Left renal cortex interstitium (tissue), 4 donors: ENCODE measurements at places on chromosomes 11 and 22. TPM values are rescaled to one million over a fixed set of nuclear protein-coding genes. Genes with fewer than 3 reads are reported as not detected.

DNA sequence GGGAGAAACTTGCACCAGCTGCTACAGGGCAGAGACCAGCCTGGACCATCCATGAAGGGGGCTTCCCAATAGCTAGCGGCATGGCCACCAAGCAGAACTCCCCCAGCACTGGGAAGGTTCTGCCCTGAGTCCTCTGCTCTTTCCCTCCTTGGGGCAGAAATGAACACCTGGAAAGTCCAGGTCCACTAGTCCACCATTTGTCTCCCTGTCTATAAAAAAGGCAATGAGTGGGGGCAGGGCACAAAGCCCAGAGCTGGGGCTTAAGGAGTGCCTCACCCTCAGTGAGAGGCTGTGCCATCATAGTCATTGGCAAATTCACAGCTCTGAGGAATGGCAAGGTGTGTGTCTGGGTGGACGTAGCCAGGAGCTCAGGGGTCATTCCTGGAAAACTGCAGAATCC lies 420.3 kb downstream of the SOX6 start:
- DNase-seq: no peak

CTSF gene
- 99.3 TPM for polyA plus RNA-seq

- no peak for DNase-seq
These were observed 24.9 kb upstream of the CBX7 start for GRCh38 chr22:39177456-39177775.

- no peak for DNase-seq
These were observed 118.8 kb downstream of the INSC start for GRCh38 chr11:15233371-15234165.

GRCh38 chr11:17974246-17974645 lies 38.6 kb downstream of the SERGEF start:
- DNase-seq: no peak

DNA sequence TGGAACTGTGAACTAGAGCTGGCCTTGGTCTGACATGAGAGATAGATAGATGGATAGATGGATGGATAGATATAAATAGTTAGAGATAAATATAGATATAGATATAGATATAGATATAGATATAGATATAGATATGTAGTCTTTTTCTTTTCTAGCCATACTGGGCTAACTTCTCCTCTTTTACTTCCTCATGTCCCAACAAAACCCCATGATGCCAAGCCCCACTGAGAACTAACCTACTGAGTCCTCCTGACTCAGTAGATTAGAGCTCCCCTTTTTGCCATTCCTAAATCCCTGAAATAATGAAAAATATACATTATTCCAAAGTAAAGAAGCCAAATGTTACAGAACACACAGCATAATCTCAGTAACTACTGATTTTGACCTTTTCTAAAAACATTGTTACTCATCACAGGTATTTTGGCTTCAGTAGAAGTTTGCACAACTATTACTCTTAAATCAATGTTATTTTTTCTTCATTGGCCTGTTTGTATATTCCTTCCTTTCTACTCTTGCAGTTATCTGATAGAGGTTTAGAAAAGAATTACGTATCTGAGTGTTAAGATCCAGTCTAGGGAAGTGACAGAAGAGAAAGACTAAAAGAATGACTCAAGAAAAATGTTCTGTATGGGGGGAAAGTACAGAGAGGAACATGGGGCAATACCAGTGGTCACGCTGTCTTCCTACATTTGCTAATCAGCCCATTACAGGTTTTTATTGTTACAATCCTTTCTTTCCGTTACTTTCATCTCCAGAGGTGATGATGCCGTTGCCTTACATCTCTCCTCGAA lies 6.0 kb upstream of the OR10D3 start:
- no peak for DNase-seq

GRCh38 chr11:11265994-11266606 lies 87.0 kb downstream of the CSNK2A3 start:
- no peak for DNase-seq

DNA sequence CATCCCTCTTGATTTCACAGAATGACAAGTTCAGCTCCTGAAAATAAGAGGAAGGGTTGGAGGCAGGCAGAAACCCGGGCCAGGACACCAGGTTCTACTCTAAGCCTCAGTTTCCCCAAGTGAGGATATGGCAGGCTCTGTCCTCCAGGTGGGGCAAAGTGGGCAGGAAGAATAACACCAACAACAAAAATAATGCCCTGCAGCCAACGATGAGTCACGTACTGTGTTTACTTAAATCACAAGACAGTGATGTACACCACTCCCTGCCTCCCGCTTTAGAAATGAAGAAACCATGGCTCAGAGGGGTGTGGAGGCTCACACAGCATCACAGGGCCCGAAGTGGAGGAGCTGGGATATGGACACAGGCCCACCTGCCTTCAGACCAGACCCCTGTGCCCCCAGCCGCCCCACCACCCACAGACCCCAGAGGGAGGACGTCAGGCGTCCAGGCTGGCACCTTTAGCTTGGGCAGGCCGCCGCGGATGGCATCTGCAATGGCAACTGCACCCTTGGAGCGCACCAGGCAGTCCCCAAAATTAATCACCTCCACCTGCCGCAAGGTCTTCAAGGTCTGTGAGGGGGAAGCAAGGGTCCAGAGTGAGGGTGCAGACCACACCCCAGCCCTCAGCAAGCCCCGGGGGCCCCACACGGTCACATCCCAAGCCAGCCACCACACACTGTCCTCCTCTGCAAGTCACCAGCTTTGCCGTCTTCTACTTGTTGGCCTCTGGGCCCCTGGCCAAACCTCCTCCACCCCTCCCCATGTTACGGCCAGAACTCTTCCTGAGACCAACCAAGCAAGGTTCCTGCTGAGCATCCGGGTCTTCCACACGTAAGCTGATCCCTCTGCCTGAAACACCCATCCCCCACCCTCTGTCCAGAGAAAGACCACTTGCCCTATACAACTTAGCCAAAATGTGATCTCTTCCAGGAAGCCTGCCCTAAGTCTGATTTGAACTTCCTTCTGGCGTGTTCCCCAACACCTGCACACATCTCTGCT lies 15.8 kb upstream of the CHADL start:
- DNase-seq: no peak

DNA sequence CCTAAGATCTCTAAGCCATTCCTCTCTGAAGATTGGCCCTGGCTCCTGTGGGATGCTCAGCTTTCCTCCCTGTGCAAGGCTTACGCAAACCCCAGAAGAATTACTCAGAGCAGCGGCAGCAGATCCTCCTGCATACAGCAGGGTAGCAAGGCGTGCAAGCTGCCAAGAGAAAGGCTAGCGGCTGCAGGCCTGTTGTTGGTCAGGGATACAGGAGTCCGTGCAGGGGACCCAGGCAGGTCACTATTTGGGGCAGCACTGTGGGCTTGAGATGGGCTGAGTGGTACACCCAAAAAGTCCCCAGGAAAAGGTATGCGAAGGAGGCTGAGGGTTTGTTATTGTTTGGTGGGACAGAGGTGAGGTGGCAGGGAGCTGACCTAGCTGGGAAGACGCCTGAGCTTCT lies 1.5 kb downstream of the GLB1L2 start:
- DNase-seq: no peak

DNA sequence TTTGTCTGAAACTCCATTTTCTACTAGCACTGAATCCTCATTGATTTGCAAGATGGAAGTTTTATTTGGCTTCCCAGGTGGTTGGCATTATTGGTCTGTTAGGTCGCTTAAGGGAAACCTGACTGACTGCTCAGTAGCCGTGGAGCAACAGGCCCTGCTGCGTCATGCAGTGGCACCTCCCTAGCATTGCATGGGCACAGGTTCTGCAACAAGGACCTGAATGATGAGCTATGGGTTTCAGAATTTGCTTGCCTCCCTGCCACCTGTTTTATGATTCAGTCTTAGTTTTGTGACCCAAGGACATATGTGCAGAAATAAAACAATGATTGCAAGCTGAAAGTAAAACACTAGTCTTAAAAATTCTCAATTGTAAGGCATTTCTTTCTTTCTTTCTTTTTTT lies 128.5 kb downstream of the SLC1A2 start:
- DNase-seq: no peak

DNA sequence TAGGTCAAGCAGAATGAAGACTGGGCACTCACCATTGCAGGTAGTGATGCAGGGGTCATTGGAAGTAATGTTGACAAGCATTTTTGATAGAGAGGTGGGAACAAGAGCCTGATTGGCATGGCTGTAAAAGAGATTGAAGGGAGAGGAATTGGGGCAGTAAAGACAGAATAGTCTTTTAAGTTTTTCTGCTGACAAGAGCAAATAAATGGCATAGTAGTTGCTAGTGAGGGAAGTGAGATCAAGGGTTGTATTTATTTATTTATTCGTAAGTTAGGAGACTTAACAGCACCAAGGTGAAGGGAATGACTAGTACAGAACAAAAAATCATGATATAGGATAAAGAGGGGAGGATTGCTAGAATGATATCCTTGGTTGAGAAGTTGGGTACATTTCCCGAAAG lies 11.0 kb downstream of the SYT9 start:
- no peak for DNase-seq

- no peak for DNase-seq
These were observed 36.6 kb downstream of the RPS6KA4 start for GRCh38 chr11:64395545-64396078.

SIK3 gene
- 44.4 TPM for polyA plus RNA-seq

TRIM49 gene
- not detected for polyA plus RNA-seq

C22orf42 gene
- polyA plus RNA-seq: not detected

HBE1 gene
- 3.6 TPM for polyA plus RNA-seq

GRCh38 chr22:19395276-19395675 lies 36.3 kb downstream of the HIRA start:
- no peak for DNase-seq

SERPIND1 gene
- polyA plus RNA-seq: 2.8 TPM

DNA sequence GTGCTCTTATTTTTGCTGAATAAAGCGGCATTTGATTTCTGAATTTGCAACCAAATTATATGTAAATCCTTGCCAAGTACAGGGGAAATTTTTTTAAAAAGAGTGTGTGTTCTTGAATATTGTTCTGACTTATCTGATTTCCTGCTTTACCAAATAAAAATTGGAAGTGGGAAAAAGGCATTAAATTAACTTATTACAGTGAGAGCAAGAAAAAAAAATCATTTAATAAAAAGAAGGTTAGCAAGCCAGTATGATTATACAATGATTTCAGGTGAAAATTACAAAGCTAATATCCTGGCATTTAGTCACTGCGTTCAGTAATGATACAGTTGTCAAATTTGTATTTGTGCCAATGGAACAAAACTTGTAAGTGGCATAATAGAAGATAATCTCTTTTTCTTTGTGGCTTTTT lies 82.1 kb upstream of the PPARA start:
- no peak for DNase-seq

DNA sequence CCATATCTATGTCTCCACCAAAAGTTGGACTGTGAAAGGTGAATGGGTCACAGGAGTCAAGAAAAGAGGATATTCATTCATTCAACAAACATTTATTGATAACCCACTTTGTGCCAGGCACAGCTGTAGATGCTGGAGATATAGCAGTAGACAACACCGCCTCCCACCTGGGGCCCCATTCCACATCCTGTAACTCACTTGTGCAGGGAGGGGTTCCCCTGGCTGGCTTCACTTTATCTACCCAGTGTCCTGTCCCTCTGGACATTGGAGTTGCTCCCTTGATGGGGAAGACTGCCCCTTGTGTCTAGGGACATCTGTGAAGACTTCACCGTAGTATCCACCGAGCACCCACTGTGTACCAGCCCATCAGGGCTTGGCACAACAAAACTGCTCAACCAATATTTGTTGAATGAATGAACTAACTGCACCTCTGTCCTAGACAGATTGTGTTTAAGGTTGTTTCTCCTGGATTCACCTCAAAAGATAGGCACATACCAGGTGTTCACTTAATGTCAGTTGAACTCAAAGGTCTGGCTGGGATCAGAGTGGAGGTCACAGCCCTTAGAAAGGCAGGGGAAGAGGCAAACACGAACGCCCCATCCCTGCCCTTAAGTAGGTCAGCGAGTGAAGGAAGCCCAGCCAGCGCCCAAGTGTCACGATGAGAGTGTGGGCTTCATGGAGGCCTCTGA lies 1.4 kb upstream of the OVOL1 start:
- DNase-seq: no peak

- DNase-seq: no peak
These were observed 96.1 kb downstream of the CD44 start for GRCh38 chr11:35235157-35235468.

DNA sequence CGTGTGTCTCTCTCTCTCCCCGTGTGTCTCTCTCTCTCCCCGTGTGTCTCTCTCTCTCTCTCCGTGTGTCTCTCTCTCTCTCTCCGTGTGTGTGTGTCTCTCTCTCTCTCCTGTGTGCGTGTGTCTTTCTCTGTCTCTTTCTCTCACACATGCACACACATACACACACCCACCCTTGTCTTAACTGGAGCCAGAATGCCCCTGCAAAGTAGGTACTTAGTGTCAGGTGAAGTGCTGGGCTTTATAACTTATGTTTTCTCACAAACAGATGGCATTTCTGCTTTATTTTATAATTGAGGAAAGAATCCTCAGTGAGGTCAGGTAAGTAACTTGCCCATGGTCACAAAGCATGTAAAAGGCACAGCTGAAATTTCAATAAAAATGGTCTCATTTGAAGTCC lies 106.0 kb downstream of the CSNK2A3 start:
- no peak for DNase-seq

GRCh38 chr11:119158467-119158866 lies 9.6 kb downstream of the ABCG4 start:
- DNase-seq: no peak

CWF19L2 gene
- 21.2 TPM for polyA plus RNA-seq

DNA sequence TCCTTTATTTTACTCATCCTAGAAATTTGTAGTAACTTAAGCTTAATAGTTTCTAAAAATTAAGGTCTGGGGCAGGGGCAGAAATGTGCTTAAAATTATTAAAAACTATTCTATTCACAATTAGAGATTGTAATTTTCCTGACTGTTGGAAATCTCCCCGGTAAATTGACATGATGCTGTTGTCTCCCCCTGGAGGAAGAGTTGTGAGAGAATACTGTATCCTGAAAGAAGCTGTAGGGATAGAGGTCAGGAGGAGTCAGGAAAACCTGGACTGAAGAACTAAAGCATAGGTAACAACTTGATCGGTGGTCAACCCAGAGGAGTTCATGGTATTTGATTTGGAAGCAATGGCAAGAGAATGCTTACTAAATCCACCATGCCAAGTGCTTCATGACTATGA lies 16.2 kb upstream of the ESAM start:
- no peak for DNase-seq

OR5P2 gene
- polyA plus RNA-seq: not detected

RAG2 gene
- polyA plus RNA-seq: 0.37 TPM

- DNase-seq: no peak
These were observed 235.7 kb upstream of the CADM1 start for GRCh38 chr11:115739878-115740277.

DNA sequence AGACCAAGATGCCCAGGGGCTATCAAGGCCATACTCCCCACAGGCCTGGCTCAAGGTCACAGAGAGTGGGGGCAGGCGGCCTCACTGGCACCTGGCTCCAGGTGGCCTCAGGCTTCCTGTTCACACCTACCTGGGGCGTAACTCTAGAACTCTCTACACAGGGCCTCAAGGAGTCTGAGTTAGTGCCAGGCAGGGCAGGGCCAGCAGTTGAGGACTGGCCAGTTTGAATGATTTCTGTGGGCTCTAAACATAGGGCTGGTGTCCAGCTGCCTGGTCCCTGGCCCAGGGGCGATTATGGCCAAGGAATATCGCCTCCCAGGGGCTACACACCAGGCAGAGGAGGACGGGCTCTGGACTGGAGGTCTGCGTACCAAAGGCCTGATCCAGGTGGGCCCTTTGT lies 79.2 kb downstream of the WNT7B start:
- DNase-seq: no peak

SLC37A2 gene
- 1.7 TPM for polyA plus RNA-seq

GRCh38 chr22:39381009-39381755 lies 18.4 kb upstream of the TAB1 start:
- no peak for DNase-seq

GRCh38 chr11:102914238-102915043 lies 39.7 kb upstream of the MMP12 start:
- DNase-seq: no peak
